ENCODE measurements at places on chromosomes 3 and 15.

DNA sequence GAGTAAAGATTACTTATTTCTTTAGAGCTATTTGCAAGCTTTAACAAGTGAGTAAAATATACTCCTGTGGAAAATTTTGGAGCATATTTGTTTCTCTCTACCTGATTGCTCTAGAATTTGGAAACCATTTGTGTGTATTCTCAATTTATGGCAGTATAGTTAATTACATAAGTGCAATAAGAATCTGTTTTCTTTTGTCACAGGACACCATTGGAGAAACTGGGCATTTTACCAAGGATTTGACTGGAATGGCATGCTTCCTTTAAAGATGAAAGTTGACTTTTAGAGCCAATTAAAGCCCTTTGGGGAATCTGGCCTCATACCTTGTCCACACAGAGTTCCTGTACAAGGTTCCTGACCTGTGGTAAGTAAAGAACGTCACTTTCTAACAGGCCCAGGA is 38.4 kb downstream of the PAQR5 start:
- DNase-seq: no peak

DNA sequence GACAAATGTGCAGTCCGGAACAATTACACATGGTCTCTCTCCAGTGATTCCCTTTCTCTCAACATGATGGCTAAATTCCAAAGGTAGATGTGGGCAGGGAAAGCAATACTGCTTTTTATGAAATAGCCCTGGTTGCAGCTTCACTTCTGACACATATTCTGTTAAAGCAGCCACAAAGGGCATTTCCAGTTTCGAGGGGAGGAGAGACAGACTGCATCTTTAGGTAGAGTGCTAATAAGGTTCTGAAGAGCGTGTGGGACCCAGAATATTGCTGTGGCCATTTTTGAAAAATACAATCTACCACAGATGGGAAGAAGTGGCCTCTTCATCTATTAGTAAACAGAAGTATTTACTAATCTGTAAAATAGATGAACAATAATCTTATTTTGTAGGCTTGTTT is 139.3 kb upstream of the PEX5L start:
- no peak for DNase-seq

DNA sequence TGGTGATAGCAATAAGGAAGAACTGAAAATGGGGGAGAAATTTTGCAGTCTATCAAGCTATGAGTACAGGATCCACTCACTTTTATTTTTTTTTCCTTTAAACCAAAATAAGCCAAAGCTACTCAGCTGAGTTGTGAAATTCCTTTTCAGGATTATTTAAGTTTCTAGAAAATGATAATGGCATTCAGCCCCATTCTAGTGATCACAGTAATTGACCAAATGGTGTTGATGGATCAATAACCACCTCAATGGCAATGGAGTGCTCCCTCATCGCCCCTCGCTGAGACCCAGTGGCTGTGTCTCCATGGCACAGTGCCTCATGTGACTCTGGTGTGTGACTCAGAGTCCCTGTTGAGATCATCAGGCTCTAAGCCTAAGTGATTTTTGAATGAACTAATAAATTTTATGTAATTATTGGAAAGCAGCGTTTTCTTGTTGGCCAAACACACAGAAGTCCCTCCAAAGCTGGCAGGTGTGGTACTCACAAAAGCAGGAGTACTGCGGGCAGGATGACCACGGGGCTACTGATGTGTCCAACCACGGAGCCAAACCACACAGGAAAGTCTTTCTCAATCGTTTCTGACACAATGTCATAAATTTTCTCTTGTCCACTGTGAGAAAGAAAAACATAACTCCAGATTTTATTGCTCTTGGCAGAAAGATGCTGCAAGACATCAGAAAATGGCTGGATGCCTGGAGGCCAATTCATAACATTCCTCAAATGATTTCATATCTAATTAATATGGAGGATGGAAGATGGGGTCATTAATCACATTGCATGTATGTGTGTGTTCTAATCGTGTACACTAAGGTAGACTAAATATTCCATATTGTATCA is 14.4 kb upstream of the STARD5 start:
- DNase-seq: no peak

DNA sequence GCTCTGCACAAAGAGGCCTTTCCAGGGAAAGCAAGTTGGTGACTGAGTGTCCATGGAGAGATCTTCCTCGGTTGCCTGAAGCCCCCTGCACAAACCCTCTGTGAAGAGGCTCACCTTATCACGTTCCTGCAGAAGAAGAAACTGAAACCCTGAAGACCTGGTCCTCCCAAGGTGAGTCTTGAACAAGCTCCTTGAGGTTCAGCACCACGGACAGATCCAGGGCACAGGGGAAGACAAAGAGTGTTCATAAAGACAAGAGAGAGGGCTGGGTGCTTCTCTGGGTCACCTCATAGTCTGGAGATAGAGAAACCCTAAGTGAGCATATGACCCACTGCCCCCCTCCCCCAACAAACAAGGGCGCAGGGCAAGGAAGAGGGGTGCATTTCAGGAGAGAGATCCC is 21.7 kb upstream of the TBC1D21 start:
- peak; percentile 20 for DNase-seq

GRCh38 chr3:64681827-64682226 is 6.0 kb downstream of the ADAMTS9 start:
- no peak for DNase-seq

GRCh38 chr15:66743703-66744536 is 41.9 kb downstream of the SMAD6 start:
- no peak for DNase-seq

DNA sequence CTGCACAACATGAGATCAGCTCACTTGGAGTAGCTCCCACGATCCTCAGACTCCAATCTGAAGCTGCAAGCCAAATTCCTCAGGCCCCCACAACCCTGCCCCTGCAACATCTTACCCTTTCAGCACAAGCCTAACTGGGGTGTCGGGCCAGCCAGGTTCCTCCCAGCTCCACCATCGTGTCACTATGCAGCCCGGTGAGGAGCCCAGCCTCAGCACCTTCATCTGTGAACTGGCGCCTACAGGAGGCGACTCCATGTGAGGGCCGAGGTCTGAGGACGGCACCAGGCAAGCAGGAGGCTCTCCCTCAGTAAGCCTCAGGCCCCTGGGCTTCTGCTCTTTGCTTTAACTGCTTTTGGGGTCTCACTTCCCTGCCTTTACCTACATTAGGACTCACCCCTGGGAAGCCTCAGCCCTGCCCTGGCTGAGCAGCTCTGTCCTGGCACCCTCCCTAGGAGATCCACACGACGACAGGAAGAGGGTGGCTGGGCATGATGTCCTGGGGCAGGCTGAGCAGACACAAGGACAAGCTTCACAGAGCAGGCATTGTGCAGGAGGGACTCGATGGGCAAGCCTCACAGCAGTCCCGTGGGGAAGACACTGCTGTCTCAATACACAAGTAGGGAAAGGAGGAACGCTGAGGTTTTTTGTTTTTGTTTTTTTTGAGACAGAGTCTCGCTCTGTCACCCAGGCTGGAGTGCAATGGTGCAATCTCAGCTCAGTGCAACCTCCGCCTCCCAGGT is 104.6 kb downstream of the ADAMTS17 start:
- no peak for DNase-seq

DNA sequence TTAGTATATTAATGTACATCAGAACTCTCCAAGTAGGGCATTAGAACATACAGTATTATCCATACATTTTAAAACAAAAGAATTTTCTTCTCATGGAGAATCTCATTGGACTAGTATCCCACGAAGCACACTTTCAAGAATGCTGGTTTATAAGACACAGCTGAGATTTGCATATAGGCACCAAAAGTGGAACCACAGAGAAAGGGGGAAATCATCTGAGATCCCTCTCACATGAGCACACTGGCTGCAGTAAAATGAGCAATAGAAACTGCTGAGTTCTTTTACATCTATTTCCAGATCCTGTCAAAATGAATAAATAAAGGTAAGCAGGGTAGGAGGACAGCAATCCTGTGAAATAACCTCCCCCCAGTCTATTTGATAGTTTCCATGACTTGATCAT is 665.3 kb downstream of the FHIT start:
- no peak for DNase-seq

DNA sequence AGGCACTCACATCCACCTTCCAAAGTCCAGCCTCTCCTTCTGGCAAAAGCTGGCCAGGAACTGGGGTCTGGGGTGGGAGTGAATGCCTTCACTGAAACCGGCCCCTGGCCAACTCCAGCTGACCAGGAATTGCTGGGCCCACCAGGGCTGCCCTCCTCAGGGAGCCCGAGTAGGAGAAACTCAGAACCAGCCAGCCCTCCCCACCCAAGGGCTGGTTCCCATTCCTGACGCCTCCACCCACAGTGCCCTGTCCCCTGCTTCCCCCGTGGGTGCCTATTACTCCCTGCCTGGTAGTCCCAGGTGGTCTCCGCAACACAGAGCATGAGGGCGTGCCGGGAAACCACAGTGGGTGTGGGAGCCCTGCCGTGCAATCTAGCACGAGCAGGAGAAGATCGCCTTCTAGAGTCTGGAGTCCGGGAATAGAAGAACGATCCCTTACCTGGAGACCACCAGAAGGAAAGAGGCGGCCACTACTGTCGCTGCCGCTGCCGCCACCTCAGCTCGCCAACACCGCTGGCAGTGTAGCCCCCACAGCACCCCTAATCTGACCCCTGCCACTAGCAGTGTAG is 178.8 kb downstream of the POTEB3 start:
- no peak for DNase-seq

DNA sequence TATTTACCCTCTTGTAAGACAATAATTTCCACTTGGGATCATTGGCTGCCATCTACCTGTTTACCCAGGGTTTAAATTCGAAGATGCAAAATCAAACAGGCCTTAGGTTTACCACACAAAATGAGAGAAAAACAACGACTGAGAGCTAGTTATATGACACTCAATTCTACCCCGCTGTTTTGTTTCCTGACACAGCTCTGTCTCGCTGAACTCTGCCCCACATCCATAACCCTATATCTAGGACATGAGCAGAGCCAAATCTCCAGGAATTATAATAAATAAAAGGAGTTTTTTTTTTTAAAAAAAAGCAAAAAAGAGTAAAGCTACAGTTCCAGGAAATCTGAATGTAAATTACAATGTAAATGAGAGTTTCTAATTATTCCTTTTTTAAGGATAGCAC is 165.4 kb upstream of the NR2F2 start:
- no peak for DNase-seq

DNA sequence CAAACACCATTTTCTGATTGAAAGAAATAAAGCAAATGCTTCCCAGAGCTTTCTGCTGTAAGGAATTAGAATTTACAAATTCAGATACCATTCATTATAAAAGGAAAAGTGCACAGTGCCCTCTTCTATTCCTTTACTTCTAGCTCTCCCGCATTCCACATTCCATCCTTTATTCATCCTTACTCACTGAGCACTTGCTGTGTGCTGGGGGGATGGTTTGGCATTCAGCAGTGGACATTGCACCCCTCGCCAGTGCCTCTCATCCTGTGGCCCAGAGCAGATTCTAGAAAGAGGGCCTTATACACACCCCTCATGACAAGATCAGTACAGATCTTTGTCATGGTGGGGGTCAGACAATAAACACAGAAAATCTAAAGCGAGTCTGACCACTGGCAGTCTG is 73.0 kb downstream of the MGLL start:
- no peak for DNase-seq

GRCh38 chr15:94943888-94944287 is 712.5 kb downstream of the MCTP2 start:
- no peak for DNase-seq

DNA sequence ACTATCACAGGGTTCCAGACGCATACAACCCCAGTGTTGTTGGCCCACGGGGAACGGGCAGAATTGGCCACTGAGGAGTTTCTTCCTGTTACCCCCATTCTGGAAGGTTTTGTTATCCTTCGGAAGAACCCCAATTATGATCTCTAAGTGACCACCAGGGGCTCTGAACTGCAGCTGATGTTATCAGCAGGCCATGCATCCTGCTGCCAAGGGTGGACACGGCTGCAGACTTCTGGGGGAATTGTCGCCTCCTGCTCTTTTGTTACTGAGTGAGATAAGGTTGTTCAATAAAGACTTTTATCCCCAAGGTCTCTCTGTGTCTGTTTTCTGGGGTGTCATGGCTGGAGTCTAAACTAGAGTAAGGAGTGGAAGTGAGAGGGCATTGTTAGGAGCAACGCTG is 5.7 kb upstream of the EIF4G1 start:
- no peak for DNase-seq

- no peak for DNase-seq
Observed at GRCh38 chr3:151015767-151016477, 43.4 kb upstream of the CLRN1 start.

GRCh38 chr3:72548981-72549380 is 299.3 kb downstream of the SHQ1 start:
- no peak for DNase-seq

DNA sequence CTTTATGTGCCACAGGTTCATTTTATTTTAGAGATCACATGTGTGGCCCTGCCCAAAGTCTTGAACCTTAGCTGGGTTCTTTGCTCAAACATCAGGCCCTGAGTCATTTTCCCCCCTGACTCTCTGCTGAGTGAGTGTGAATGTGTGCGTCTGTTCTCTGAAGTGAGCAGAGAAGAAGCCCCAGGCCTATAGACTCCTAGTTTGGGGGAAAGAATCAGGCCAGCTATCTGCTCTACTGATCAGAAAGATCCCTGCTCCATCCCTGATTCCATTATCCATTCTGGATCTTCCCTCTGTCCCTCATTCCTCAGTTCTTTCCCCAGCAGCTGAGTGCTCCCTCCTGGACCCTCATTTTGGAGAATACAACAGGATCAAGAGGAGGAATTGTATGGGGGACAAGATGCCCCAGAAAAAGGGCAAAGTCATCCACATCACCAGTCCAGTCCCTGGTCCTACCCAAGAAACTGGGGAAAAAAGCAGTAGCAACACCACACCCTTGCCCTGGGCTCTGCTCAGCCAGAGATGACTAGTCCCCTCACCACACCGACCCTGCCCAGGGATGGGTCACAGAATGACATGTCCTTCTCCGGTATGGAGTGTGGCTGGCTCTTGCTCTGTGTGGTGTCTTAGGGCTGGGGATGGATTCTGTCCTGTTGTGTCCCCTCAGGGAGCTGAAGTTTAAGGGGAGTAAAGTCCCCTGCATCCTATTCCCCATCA is 3.2 kb downstream of the DUOX1 start:
- no peak for DNase-seq

DNA sequence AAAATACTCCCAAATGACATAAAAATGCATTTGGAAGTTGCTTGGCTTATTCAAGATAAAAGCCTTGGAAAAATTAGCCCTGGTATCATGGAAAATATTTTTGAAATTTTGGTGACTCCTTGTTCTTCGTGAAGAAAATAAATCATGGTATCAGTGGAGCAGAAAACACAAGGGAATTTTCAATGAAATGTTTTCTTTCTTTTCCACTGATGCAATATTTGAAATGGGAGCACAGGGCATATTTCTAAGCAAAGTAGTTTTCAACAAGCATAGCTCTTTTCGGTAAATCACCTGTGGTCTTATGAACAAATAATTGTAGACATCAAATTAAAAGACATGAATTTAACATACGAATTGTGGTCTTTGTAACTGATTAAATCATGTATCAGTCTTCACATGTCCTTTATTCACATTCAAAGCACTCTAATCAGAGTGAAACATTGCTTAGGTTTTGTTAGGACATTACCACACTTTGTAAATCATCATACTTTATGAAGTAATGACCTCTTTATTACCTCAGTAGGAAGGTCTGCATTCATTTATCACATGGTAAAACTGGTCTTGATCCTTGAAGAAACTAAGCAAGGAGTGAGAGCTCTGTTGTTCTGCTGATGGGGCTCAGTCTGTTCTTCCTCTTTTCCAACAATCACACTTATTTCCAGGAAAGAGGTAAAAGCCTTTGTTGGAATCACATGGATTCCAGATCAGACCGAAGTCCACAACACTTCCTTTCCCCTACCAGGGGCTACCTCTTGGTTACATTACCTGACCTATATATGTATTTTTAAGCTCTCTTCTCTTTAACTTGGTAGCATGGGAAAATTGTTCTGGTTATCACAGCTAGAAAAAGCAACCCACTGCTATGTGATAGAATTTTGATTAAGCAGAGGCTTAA is 413.5 kb upstream of the THBS1 start:
- DNase-seq: no peak
